ENCODE measurements at places on chromosomes 6 and 20. TPM values are rescaled to one million over a fixed set of nuclear protein-coding genes. Genes with fewer than 3 reads are reported as not detected.

LTB gene
- total RNA-seq = not detected

- H3K36me3 ChIP-seq = peaks cover 14% of the 10 kb centered on the region
- no peak overlapping the region for H3K27ac ChIP-seq
- DNase-seq = no peak
- no peak overlapping the region for H3K4me3 ChIP-seq
- no peaks in the 10 kb centered on the region for H3K4me1 ChIP-seq
- no peaks in the 10 kb centered on the region for H3K27me3 ChIP-seq
These were observed 16.7 kb downstream of the ZNFX1 start for GRCh38 chr20:49261173-49261572.

- no peaks in the 10 kb centered on the region for H3K27me3 ChIP-seq
- H3K36me3 ChIP-seq = no peaks in the 10 kb centered on the region
- H3K27ac ChIP-seq = no peak overlapping the region
- DNase-seq = no peak
These were observed 52.2 kb upstream of the TASP1 start for GRCh38 chr20:13690943-13691342.

GRCh38 chr6:32792901-32793435, 23.8 kb downstream of the HLA-DOB start:
- no peak for DNase-seq
- H3K27ac ChIP-seq = no peak overlapping the region
- no peaks in the 10 kb centered on the region for H3K36me3 ChIP-seq
- no peak overlapping the region for H3K4me3 ChIP-seq

HLA-DQB1 gene
- total RNA-seq = 7.2 TPM

INSM1 gene
- not detected for total RNA-seq

DNA sequence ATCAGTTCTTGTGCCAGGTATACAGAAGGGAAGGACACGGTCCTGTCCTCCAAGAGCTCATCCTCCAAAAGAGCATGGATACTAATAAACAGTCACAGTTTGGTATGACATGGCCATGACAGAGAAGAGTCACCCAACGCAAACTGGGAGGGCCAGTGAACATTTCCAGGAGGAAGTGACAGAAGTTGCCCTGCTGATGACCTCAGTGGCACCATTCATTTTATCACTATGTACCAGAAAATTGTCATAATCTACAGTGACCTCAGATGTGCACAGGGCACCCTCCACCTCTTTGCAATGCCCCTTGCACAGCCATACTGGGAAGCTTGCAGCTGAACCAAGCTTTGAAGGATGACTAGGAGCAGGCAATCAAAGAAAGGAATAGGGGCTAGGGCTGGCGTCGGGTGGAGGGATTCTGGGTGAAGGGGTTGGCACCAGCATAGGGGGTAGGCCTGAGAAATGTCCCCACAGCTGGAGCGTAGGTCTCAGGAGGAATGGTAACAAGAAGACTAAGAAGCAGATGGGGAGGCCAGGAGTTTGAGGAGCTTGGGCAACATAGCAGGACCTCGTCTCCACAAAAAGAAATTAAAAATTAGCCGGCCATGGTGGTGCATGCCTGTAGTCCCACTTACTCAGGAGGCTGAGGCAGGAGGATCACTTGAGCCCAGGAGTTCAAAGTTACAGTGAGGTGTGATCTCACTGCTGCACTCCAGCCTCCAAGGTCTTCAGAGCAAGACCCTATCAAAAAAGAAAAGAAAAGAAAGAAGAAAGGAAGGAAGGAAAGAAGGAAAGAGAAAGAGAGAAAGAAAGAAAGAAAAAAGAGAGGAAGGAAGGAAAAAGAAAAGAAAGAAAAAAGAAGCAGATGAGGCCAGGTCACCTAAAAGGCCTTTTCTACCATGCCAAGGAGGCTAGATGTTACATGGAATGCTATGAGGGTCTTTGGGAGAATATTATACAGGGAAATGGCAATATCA, 65.3 kb upstream of the SNX9 start:
- H3K4me3 ChIP-seq = no peak overlapping the region
- DNase-seq = no peak
- H3K4me1 ChIP-seq = peaks cover 4% of the 10 kb centered on the region
- H3K27ac ChIP-seq = peak overlapping the region; percentile 28
